RPMI7951 (cell line): ENCODE measurements at places on chromosomes 7 and 10. TPM values are rescaled to one million over a fixed set of nuclear protein-coding genes. Genes with fewer than 3 reads are reported as not detected.

Gene NODAL
- total RNA-seq = not detected in 2 replicates

Gene SLC13A1
- not detected in 2 replicates for total RNA-seq

Gene FOXI2
- not detected in 2 replicates for total RNA-seq

Gene LIPM
- total RNA-seq = not detected in 2 replicates

DNA sequence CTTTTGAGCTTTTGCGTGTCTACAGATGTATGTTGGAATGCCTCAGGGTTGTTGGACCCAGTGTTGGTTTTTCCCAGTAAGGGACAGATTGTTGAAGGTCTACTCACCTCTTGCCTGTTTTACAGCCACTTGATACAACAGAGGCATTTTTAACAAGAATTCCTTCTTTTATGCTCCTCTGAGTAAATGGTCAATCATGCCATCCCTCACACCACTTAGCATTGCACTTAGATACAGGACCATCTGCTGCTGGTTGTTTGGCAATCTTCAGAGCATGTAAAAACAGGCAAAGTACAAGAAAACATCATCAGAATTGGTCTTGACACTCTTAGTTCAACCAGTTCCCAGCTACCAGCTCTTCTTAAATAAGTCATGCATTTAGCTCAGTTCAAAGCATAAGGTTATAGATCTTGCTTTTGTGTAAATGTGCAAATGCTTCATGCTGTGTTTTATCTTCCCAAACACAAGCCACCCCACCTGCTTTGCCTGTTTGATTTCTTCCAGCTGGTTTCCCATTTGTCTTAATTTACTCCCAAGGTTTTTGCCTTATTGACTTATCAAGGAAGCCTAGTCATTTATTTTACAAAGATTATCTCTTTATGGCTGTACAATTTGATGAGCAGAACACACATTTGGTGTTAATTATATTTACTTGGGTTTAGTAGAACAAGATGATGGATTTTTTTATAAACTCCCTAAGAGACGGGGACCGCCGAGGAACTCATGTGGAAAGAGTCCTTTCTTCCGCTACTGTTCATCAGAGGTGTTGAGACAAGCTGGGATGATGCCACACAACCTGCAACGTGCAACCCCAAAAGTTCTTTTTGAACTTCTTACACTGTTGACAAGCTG lies 136.6 kb downstream of the AHR start:
- no peak for DNase-seq

DNA sequence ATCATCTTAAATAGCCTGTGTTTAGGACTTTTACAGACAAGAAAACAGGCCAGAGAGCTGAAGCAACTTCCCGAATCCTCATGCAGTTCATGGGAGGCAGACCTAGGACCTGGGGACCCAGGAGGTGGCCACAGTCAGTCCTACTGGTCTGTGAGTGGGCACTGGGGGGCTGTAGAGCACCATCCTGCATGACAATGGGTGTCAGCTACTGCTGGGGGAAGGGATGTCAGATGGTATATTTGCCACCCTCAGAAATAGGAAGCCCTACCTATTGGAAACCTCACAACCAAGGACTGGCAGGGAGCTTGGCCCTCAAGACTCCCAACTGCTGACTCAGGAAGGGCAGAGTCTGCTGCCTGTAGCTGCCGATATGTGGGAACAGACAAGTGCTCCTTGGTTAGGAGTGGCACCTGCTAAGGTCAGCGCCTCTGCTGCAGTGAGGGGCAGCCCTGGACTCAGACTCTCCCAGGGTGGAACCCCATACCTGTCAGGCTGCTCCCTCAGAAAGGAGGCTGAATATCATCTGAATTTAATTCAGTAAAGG lies 29.7 kb downstream of the OGDH start:
- no peak for DNase-seq

DNA sequence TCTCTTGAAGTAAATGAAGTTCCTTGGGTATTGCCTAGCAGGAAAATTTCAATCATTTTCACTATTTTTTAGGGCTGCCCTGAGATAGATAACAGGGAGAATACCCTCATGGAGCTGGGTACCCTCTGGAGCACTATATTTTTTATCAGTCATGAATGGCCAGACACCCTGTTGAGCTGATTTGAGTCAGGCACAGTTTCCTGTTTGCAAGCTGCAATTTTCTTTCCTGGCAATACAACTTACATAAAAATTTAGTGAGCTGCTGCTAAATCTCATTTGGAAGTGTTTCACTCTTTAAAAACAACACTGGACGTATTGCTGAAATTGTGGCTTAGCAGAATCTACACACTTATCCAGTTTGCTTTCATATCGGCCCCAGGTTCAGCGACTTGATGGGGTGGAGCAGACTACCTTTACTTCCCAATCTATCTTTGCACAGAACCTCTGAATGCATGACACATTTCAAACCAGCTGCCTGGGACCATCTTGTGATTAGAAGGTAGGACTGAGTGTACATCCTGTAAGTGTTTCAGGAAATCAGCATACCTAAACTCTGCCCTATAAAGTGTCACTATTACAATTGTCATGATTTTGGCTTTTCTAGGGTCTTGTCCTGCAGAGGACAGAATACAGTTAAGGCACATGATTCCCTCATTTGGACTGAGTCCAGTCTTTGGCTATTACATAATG lies 125.7 kb upstream of the FAM3C start:
- DNase-seq = no peak

- DNase-seq = no peak
Measured at GRCh38 chr10:23193435-23194074, 1.4 kb downstream of the PTF1A start.

- no peak for DNase-seq
Measured at GRCh38 chr7:45180084-45180986, 22.7 kb downstream of the RAMP3 start.
